Mesenchymal stem cell (in vitro differentiated cells and primary cell): ENCODE measurements at places on chromosomes 3 and 15.

DNA sequence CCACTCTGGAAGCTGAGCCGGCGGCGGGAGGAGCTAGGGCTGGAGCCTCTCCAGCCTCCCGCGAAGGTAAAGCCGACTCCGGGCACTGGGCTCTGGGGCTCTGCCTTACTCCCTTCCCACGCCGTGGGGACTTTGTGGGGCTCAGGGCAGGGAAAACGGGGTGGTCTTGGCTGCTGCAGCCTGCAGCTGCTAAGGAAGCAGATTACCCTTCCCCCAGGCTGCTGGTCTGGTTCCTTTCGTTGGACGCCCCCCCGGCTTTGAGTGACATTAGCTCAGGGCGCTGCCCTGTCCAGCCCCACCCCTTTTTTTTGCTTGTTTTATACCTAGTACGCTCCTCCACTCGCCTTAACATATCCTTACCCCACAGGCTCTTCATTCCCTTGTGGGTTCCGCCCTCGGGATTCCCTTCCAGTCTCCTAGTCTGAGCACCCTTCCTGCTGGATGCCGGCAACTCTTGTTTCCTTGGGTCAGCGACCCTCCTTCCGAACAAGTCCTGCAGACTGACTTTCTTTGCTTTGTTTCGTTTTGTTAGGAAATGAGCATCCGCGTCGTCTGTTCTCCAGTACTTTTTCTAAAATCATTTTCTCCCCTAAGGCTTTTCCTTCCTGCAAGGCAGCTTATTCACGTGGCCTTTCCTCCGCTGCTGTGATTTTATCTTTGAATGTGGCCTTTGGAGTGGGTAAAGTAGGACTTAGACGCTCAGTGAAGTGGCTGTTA lies 551 bp downstream of the DNAJC13 start:
- peak overlapping the region; percentile 97 for H3K27ac ChIP-seq
- H3K4me3 ChIP-seq: peak overlapping the region; percentile 100
- H3K27me3 ChIP-seq: no peaks in the 10 kb centered on the region

DNA sequence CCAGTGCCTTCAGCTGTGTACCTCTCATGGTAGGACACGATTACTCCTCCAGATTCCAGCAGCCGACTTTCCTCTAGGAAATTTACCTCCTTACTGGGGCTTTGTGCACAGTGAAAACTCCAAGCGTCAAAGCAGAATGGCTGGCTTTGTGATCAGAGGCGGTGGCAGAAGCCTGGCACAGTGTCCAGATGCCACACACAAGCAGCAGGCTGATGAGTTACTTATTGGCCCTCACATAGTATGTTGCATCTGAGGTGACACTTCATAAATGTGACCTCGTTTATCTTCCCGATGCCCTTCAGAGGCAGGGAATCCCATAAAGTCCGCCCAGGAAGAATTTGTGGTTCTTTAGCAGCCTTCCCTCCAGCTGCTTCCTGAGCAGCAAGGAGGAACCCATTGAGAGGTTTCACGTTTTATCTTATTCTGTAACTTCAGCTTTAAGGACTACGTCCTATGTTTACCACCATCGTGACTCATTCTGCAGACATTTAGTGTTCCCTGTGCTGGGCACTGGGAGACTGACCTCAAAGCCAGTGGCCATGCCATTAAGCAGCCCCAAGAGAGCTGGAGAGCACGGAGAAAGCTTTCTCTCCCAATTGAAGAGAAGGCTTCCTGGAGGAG lies 107.1 kb upstream of the C15orf61 start:
- peak overlapping the region; percentile 1 for H3K27ac ChIP-seq
- no peaks in the 10 kb centered on the region for H3K27me3 ChIP-seq
- no peaks in the 10 kb centered on the region for H3K36me3 ChIP-seq

DNA sequence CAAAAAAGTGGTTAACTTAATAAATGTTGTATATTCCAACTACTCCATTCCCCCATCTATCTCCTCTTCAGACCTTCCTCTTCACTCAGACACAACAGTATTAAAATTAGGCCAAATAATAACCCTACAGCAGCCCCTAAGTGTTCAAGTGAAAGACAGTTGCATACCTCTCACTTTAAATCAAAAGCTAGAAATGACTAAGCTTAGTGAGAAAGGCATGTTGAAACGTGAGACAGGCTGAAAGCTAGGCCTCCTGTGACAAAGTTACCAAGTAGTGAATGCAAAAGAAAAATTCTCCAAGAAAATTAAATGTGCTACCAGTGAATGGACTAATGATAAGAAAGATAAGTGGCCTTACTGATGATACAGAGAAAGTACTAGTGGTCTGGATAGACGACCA lies 71.7 kb downstream of the ANKRD28 start:
- H3K36me3 ChIP-seq: peaks cover 6% of the 10 kb centered on the region
- no peak for DNase-seq
- H3K27me3 ChIP-seq: no peaks in the 10 kb centered on the region
- peaks cover 9% of the 10 kb centered on the region for H3K4me1 ChIP-seq

- no peak for DNase-seq
- H3K4me1 ChIP-seq: peaks cover 19% of the 10 kb centered on the region
- H3K27ac ChIP-seq: no peak overlapping the region
- H3K4me3 ChIP-seq: no peak overlapping the region
- peaks cover 67% of the 10 kb centered on the region for H3K36me3 ChIP-seq
These were observed 6.9 kb downstream of the GORASP1 start for GRCh38 chr3:39100500-39100886.

DNA sequence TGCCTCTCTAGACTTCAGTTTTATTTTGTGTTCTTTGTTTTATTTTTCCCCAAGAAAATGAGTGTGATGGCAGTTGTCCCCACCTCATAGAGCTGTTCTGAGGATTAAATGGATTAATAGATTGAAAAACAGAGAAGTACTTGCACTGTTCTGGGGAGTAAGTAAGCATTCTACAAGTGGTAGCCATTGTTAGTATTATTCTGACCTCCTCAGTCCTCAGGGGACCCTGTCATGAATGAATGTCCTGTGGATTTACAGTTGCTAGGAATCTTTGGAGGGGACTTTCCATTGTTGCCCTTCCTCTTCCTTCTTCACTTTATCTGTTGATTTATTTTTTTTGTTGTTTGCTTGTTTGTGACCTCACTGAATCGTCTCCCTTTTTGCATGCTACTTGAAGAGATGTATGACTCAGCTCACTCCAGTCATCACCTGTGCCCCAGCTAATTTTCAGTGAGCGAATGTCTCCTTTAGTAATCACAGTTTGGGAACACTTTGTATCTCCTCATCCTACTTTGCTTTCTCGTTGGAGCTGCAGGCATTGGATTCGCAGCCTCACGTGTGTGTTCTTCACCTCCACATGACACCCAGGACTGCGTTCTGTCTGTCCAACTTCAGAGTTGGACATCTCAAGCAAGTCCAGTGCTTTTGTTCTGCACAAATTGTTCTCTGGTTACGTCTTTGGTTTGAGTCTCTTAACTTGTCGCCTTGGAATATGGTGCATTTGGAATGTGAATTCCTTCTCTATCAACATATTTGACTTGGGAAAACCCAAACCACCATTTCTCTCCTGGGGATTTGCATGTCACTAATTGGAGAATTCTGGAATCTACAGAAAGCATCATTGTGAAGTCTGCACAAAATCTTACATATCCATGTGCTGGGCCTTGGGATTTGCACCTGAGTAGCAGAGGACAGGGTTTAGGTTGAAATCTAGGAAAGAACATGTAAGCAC lies 54.5 kb downstream of the LRTM1 start:
- H3K4me3 ChIP-seq: no peak overlapping the region
- peak; percentile 85 for DNase-seq
- H3K36me3 ChIP-seq: no peaks in the 10 kb centered on the region
- H3K4me1 ChIP-seq: peaks cover 10% of the 10 kb centered on the region
- no peak overlapping the region for H3K27ac ChIP-seq

- no peaks in the 10 kb centered on the region for H3K27me3 ChIP-seq
- H3K4me3 ChIP-seq: no peak overlapping the region
- peaks cover 3% of the 10 kb centered on the region for H3K36me3 ChIP-seq
- peak overlapping the region; percentile 8 for H3K27ac ChIP-seq
- H3K4me1 ChIP-seq: no peaks in the 10 kb centered on the region
These were observed 36.6 kb downstream of the UACA start for GRCh38 chr15:70726753-70727152.

DNA sequence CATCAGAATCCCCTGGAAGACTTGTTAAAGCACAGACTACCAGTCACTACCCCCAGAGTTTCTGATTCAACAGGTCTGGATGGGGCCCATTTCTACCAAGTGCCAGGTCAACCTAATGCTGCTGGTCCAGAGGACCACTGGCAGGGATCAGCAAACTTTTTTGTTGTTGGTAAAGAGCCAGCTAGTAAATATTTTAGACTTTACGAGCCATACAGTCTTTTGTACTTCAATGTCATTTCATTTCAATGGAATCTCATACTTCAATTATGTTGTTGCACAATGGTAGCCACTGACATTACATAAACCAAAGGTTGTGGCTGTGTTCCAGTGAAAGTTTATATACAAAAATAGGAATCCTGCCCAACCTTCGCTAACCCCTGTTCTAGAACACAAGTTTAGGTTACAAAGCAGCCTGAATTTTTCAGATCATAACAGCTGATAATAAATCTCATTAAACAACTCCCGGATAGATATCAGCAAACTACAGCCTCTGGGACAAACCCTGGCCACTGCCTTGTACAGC lies 28.7 kb downstream of the ULK4 start:
- DNase-seq: peak; percentile 42
- H3K36me3 ChIP-seq: peaks cover 7% of the 10 kb centered on the region
- H3K4me3 ChIP-seq: no peak overlapping the region
- no peaks in the 10 kb centered on the region for H3K27me3 ChIP-seq
- no peak overlapping the region for H3K27ac ChIP-seq

DNA sequence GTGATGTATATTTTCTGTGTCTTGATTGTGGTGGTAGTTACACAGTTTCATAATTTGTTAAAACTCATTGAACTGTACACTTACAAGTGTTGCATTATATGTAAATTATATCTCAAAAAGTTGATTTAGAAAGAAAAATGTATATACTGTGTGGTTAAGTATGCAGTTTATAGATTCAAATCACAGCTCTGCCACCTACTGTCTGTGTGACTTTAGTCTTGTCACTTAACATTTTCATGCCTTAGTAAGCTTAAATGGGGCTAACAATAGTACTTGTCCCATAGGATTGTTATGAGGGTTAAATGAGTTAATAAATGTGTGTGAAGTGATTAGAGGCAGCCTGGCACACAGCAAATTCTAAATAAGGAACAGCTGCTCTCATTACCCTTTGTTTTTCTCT lies 120.9 kb upstream of the P2RY1 start:
- H3K4me1 ChIP-seq: no peaks in the 10 kb centered on the region
- H3K4me3 ChIP-seq: no peak overlapping the region
- no peak for DNase-seq
- H3K36me3 ChIP-seq: no peaks in the 10 kb centered on the region
- H3K27me3 ChIP-seq: no peaks in the 10 kb centered on the region
- H3K27ac ChIP-seq: no peak overlapping the region

- H3K36me3 ChIP-seq: no peaks in the 10 kb centered on the region
- peaks cover 5% of the 10 kb centered on the region for H3K27me3 ChIP-seq
- H3K27ac ChIP-seq: no peak overlapping the region
- no peaks in the 10 kb centered on the region for H3K4me1 ChIP-seq
These were observed 32.1 kb downstream of the KIF9 start for GRCh38 chr3:47250309-47251060.

DNA sequence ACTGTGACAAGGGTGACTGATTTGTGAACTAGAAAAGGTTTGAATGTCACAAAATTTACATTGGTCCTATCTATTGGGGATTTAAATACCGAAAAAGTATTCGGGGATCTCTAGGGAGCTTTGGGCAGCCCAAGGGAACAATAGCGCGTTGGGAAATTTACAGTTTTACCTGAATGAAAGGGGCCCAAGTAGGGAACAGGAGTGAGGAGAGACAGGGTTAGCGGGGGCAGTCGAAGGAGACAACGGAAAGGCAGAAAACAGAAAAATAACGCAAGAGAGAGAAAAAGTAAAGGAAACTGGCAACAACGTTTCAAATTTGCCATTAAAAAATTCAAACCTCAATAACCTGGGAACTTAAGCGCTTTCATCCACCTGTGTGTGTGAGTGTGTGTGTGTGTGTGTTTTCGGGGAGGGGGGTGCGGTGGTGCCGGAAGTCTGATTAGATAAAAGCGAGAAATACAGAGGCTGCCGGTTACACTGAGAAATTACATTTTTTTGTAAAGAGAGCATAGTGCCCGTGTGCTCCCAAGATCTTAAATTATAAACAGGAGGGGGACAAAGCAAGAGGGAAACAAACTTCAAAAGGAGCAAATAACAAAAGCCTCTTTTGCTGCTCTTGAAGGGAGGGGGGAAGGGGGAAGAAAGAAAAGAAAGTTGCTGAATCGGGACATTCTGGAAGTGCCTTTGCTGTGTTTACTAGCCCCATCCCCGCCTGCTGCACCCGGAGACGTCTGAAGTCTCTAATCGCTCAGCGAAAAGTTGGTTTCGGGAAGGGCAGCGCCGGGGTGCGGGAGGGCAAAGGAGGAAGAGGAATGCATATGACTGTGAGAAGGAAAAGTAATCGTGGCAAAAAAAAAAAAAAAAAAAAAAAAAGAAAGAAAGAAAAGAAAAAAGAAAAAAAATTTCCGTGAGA lies 721 bp upstream of the ZIC1 start:
- peaks cover 25% of the 10 kb centered on the region for H3K4me1 ChIP-seq
- no peaks in the 10 kb centered on the region for H3K36me3 ChIP-seq
- DNase-seq: no peak
- H3K4me3 ChIP-seq: peak overlapping the region; percentile 47
- peak overlapping the region; percentile 70 for H3K27ac ChIP-seq

DNA sequence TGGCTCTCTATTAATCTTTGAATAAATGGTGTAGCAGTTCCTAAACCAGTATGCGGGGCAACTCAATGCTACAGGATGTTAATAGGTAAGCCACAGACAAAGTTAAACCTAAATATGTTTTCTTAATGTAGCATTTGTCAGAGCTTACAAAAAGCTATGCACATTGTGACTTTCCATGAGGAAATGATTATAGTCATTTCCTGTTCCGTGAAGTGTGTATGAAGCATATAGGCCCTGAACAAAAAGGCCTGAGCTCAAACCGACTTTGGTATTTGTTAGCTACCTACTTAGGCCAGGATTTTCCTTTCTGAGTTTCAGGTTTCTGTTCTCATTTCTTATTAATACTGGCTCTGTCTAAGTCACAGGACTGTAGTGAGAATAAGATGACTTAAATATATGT lies 14.2 kb downstream of the ZNF80 start:
- H3K27me3 ChIP-seq: no peaks in the 10 kb centered on the region
- no peak for DNase-seq
- peaks cover 4% of the 10 kb centered on the region for H3K4me1 ChIP-seq

GRCh38 chr3:126858401-126858800 lies 124.5 kb upstream of the PLXNA1 start:
- DNase-seq: no peak
- peaks cover 15% of the 10 kb centered on the region for H3K4me1 ChIP-seq
- peak overlapping the region; percentile 57 for H3K27ac ChIP-seq
- H3K4me3 ChIP-seq: no peak overlapping the region
- H3K36me3 ChIP-seq: no peaks in the 10 kb centered on the region

DNA sequence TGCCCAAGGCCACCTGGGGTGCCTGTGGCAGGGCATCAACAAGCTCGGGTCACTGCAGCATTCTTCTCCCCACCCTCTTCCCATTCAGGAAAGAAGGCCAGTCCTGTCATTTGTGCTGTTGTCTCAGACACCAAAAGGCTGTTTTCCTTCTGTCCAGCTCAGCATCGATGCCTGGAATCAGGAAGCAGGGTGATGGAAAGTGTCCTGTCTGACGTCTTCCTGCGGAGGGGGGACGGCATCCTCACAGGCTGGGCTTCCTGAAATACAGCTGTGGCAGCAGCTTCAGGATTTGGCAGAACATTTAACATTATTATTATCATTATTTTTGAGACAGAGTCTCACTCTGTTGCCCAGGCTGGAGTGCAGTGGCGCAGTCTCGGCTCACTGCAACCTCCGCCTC lies 33.0 kb upstream of the ANKDD1A start:
- no peak for DNase-seq
- peaks cover 16% of the 10 kb centered on the region for H3K4me1 ChIP-seq
- no peak overlapping the region for H3K27ac ChIP-seq
- H3K36me3 ChIP-seq: no peaks in the 10 kb centered on the region
- no peaks in the 10 kb centered on the region for H3K27me3 ChIP-seq
